ENCODE measurements at places on chromosomes 2 and 18.

GRCh38 chr2:205766779-205767359, 84.6 kb downstream of the NRP2 start:
- DNase-seq: peak; percentile 22

GRCh38 chr2:142841788-142842187, 35.7 kb upstream of the KYNU start:
- DNase-seq: no peak

- no peak for DNase-seq
Measured at GRCh38 chr2:60811491-60812375, 55.7 kb downstream of the PAPOLG start.

DNA sequence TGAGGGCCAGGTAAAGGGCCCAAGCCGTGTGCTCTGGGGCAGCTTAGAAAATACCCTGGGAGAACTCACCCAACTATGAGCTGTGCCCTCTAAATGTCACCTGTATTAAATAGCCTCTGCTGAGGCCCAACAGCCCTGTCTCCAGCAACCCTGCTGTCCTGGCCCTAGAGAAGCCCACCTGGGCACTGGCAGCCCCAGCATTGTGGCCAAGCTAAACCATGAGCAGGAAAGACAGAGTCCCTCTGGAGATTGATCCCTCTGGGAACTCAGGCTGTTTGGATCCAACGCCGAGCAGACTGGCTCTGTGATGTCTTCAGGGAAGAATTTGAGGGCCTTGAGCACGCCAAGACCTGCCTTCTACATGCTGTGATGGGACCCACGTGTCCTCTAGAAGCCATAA, 126.5 kb downstream of the TTC32 start:
- no peak for DNase-seq

DNA sequence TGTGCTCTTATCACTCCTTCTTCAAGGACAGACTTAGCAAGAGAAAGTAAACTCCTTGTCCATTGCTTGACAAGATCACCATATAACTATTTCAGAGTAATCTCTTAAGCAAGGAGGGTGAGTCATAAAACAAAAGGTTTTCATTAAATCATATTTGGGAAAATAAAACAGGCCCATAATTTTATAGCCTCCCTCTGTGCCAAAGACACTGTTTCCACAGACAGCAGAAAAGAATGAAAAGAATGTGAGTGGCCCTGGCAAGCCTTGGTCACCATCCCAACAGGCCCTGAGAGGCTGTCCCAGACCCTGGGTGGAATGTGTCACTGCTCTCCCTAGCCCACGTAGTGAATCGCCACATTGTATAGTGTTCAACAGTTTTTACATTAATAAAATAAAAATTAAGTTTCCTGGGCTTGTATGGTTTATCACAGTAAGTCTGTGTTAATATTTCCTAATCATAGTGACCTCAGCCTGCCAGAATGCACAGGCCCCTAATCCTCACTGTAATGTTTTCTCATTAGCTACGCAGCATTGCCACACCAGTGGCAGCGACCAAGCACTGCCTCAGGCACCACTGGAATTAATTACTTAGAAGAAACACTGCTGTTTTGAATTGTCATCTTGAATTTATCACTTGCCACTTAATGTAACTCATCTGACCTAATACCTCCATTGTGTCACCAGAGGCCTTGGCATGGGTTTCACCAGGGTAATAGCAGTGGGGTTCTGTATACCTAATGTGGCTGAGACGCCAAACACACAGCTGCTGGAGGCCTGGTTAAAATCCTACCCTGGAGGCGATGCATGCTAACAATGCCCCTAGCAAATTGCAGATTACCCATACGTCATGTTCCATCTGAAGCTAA, 401.9 kb downstream of the LNPK start:
- no peak for DNase-seq

- DNase-seq: no peak
Measured at GRCh38 chr2:63642946-63643345, 54.2 kb downstream of the MDH1 start.

DNA sequence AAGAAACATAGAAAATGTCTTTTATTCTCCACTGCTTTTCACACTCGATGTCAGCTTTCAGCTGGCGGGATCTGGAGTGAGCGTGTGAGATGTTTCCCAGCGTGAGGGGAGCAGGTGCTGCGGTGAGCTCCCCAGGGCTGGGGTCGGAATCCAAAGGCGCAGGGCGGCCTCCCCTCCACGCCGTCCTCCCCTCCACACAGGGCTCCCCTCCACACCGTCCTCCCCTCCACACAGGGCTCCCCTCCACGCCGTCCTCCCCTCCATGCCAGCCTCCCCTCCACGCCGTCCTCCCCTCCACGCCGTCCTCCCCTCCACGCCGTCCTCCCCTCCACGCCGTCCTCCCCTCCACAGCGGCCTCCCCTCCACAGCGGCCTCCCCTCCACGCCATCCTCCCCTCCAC, 26.9 kb upstream of the KCNG2 start:
- DNase-seq: no peak

- DNase-seq: no peak
Measured at GRCh38 chr2:20667151-20667530, 197 bp downstream of the GDF7 start.

GRCh38 chr2:86140969-86141392, 34.9 kb downstream of the PTCD3 start:
- no peak for DNase-seq

DNA sequence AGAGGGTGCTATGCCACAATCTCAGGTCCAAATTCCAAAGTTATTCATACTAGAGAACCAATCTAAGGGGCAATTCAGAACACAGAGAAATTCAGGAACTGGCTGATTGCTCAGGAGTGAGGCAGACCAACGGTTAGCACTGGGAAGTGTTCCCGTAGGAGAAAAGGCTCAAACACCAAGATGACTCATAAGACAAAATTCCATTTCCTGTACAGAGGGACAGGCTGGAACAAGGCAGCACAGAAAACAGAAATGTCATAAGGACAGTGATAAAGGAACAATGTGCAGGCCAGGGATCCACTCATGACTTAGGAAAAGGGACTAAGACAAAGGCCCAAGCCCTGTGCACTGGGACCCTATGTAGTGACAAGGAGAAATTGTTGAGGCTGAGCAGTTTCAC, 54.2 kb downstream of the PDE1A start:
- no peak for DNase-seq

GRCh38 chr2:211014906-211015305, 458.5 kb downstream of the CPS1 start:
- no peak for DNase-seq

- DNase-seq: no peak
Measured at GRCh38 chr18:429030-429429, 71.5 kb downstream of the COLEC12 start.

DNA sequence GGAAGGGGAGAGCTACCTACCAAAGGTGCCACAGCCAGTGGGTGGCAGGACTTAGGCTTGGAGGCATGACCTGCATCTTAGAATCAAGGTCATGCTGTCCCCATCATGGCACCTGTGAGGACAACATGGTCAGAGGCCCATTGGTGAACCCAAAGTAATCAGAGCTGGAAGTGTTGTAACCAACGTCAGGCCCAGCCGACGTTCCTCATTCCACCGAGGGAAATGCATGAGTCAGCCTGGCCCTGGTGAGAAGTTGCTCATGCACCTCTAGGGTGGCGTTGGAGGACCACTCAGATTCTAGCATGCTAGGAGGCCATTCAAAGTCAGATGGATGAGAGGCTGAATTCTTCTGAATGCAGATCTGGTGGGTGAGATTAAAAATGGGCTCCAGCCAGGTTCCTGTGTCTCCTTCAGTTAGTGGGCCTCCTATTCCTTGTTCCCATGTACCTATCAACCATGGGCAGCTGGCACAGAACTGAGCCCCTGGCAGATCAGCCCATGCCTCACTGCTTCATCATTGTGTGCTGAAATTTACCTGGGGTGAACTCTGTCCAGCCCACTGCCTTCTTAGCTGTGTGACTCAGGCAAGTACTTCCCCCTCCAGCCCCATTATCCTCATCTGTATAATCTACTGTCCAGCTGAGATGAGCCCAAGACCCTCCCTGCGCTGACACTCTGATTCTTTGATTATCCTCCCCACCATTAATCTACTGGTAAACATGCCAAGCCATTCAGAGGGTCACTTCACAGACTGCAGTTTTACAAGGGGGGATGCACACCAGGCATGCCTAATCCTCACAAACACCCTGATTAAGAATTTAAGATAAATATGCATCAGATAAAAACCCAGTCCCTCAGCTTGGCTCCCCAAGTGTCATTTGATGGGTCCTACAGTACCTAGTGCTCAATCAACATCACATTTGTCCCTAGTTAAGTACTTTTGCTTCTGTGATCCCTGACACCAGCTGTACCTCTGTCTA, 14.0 kb downstream of the SLC14A2 start:
- no peak for DNase-seq

DNA sequence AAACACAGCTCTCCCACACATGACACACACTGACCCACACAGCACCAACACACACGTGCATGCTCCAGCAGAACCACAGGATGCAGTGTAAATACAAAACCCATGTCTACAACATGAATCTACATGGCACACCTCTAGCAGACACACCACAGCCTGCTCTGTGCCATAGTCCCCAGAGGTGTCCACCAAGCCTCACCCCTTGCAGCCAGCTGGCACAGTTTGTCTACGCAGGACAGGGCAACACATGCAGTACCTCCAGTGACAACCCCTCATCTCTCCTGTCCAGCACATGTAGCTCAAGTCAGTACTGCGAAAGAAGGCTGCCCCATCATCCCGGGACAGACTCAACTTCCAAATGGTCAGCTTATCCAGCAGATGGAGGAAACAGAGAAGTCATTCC, 18.9 kb downstream of the CELF4 start:
- no peak for DNase-seq

GRCh38 chr2:36698993-36699392, 2.5 kb downstream of the VIT start:
- DNase-seq: no peak

- DNase-seq: peak; percentile 12
Measured at GRCh38 chr2:48315896-48316194, 214.1 kb upstream of the STON1 start.

DNA sequence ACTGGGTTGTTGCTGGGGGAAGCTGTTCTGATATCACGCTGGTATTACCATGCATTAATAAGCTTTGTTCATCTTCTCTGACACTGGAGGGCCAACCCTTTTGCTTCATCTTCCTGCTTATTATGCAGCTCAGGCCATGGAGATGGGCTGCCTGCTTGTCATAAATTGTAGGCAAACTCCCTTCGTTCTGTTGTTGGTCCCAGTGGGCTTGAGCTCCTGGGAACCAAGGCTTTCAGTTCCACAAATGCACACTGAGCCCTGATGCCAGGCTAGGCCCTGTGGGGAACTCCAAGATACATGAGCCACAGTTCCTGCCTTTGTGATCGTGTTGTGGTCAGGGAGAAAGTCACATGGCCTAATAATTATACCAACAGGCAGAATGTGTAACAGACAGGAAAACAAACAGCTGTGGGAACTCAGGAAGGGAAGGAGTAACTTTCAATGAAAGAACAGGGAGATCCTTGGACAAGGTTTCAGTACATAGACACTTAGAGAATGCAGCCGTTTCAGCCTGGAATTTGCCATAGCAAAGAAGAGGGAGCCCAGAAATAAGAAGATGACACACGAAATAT, 49.0 kb upstream of the BCL2L11 start:
- DNase-seq: no peak

DNA sequence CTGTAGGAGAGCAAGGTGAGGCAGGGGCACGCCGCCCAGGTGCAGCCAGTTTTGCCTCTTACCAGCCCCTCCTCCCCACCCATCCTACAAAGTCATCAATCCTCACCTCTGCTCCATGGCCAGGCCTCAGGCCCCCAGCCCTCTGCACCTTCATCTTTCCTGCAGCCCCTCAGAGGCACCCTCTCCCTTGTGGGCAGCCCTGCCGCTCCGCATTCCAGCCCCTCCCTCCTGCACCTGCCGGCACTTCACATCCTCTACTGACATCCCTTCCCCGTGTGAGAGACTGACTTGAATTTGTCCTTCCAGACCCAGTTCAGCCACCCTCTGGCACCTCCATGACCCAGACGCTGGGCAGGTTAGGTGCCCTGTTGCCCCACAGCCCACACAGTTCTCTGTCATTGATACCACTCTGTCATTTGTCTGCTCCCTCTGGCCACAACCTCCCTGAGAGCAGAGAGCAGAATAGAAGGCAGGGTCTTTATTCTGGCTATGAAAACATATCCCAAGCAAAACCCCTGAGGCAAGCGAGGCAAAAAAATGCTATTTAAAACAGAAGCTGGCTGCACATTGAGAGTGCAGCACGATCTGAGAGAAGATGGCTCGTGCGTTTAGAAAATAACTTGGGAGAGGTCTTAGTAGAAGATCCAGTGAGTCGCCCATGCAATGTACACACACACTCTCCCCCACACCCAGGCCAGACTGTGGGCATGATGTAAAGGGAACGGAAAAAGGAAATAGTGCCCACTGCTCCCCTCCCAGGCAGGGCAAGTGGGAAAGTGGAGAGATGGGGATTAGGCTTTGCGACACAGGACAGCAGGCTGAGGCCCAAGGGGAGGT, 25.9 kb downstream of the SDC1 start:
- DNase-seq: no peak

- no peak for DNase-seq
Measured at GRCh38 chr2:3456125-3456524, 63.2 kb downstream of the ADI1 start.

GRCh38 chr2:121254748-121255147, 30.3 kb downstream of the TFCP2L1 start:
- no peak for DNase-seq

DNA sequence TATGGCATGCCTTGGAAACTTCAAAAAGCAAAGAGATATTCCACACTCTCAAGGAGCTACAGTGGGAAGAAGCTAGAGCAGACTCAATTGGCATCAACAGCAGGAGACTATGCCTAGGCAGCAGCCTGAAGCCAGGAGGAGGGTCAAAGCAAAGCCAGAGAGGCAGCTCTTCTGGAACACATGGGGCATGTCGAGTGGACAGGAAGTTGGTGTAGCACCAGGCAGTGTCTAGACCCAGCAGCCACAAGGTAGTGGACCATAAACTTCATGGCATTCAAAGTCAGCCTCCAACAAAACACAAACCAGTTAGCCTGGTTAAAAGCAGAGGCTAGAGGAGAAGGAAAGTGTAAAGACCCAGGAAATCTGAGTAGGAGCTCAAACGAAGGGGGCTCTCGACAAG, 311.2 kb upstream of the PKDCC start:
- no peak for DNase-seq

DNA sequence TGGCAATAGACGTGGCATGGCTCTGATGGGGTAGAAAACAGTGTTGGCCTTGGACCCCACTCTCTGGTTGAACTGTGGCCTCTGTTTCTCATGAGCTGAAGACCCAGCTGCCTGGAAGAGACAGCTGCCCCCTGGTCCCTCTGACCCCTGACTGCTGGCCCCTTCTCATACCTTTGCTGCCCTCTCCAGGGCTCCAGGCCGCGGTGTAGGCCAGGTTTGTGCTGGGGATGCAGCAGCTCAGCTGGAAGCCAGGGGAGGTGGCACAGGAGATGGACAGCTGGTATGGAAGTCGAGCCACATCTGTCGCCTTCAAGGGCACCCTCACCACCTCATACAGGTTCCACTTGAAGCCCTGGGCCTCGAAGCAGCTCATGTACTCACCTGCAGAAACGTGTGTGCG, 31.7 kb upstream of the SELENOI start:
- no peak for DNase-seq
